ENCODE measurements at places on chromosomes 3 and 15.

DNA sequence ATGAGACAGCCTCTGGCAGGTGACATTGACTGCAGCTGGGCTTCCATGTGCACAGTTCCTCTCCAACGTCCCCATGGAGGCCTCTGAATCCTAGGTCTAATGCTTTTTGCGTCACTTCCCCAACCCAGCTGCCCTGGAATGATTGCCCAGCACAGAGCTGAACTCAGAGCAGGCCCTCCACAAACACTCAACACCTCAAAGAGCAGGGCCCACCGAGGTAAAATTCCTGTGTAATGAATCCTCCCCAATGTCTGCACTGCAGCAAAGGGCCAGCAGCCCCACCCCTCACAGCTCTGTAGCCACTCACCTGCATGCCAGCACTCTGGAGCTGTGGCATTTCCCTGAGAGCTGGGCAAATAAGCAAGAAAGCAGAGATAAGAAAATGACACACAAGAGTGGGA is 42.6 kb upstream of the DUSP7 start:
- no peak for DNase-seq

- DNase-seq, result no peak
Observed at GRCh38 chr3:191345334-191345733, 15.0 kb upstream of the UTS2B start.

DNA sequence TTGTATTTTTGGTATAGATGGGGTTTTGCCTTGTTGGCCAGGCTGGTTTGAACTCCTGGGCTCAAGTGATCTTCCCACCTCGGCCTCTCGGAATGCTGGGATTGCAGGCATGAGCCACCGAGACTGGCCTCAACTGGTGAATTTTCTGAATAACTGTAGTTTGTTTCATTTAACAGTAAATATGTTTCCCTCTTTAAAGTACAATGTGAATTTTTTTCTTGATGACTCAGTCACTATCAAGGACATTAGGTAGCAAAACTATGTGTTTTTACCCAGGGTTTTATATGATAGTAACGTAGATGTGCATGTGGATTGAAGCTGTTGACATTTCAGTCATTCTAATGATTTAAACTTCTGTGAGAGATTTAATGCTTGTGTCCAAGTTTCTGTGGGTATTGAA is 40.2 kb upstream of the MAPKBP1 start:
- DNase-seq, result no peak

- no peak for DNase-seq
Observed at GRCh38 chr3:188974856-188975599, 196.7 kb upstream of the TPRG1 start.

DNA sequence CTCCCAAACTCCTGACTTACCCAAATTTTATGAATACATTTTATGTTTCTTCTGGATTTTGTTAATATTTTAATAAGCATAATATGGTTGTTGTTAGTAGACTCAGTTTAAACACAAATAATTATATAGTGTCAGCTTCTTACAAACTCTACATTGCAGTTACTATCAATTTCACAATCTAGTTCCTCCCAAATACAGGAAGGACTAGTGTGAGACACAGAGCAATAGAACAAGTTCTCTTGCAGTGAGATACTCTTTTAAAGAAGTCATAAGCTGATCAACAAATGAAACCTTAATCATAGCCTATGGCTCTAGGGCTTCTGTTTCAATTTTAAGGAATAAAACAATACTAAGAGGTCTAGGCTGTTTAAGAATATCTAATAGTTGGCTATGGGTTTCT is 86.1 kb downstream of the SAMMSON start:
- no peak for DNase-seq

- DNase-seq, result no peak
Observed at GRCh38 chr3:90032980-90033641, 925.7 kb downstream of the EPHA3 start.

DNA sequence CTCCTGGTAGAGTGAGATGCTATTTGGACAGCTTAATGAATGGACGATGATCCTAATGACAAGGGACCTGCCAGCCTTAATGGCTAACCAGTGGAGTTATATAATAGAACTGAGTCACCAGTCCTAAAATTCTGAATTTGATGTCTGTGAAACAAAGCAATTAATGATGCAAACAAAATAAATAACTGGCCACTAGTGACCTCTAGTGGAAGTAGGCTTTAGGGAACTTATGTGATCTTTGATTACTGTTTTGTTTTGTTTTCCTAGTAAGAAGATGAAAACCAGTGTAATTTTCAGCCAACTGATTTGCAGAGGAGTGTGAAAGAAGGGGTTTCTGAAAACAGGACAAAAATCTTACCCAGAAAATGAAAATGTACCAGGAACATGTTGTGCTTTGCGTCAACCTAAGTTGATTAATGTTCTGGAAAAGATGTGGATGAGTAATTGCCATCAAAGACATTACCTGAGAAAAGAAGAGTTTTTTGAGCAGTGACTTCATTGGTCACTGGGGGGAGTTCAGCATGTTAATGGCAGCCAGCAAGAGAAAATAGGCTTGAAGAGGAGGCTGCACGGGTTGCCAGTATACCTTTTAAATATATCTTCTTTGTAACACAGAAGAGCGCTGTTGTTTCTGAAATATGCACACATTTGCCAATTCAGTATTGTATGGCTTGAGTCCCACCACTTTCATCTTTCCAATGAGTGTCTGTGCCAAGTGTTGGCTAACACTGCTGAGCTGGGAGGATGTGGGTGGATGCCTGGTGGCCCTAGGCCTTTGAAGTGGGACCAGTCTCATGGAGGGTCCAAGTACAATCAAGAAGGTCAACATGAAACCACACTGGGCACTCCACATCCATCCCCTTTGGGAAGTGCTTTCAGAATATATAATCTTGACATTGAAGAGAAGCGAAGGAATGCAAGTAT is 9.3 kb downstream of the VEPH1 start:
- peak; percentile 48 for DNase-seq

GRCh38 chr3:39065197-39065596 is 13.4 kb downstream of the WDR48 start:
- no peak for DNase-seq

DNA sequence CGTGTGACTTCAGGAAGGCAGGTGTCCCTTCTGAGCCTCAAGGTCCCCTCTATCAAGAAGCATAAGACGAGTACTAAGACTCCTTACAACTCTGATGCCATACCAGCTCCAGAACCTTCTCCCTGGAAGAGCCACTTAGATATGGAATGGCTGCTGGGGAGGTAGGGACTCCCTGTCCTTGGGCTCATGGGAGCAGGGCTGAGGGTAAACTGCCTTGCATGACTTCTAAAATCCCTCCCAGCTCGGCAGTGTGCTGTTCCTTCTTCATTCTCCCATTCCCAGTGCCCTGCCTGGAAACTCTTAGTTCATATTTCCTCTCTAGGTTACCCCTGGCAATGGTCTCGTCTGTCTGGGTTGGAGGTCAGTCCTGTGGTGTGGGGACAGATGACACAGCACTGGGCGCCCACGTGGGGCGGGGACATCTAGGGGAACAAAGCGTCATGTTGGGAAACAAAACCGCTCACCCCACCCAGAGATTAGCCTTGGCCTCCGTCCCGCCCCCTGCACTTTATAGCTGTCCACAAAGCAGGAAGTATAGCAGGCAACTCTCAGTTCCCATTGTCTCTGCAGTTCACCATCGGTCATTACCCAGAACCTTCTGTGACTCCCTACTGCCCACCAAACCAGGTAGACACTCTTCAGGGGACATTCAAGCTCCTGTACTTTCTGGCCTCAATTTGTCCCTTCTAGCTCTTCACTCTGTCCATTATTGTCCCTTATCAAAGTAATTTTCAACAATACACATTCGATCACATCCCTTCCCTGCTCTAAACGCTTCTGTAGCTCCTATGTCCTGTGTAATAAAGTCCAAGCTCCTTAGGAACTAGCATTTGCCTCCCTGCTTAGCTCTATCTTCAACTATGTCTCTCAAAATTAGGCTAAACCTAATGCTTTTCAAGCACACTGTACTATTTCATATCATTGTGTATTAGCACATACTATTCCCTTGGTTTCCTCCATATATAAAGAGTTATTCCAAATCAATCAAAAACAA is 73.8 kb downstream of the IQSEC1 start:
- no peak for DNase-seq

DNA sequence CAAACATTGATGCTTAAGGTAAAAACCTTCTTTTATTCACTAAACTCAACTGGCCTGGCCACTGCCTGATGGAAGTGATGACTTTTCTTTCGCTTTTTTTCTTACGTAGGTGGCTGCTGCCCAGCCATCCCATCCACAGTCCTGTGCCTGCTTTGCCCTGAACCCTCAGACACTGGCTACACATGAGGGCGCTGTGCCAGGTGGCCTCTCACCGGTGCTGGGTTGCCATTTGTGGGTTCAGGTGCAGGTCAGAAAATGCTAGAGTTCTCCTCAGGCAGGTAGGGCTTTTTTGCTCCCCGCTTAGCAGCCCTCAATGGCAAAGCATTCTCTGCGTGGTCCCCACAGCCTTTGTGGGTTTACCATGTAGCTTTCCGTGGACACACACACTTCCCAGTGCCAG is 88.3 kb upstream of the PRR23E start:
- DNase-seq, result no peak

- DNase-seq, result no peak
Observed at GRCh38 chr15:45645026-45645980, 10.5 kb downstream of the SQOR start.

Measured in LNCaP clone FGC (cell line).